ACHN (cell line): ENCODE measurements at places on chromosomes 2 and 18.

GRCh38 chr2:8538931-8539621, 142.8 kb upstream of the ID2 start:
- DNase-seq: no peak

- no peak for DNase-seq
Observed at GRCh38 chr2:30221531-30221930, 9.8 kb upstream of the LBH start.

DNA sequence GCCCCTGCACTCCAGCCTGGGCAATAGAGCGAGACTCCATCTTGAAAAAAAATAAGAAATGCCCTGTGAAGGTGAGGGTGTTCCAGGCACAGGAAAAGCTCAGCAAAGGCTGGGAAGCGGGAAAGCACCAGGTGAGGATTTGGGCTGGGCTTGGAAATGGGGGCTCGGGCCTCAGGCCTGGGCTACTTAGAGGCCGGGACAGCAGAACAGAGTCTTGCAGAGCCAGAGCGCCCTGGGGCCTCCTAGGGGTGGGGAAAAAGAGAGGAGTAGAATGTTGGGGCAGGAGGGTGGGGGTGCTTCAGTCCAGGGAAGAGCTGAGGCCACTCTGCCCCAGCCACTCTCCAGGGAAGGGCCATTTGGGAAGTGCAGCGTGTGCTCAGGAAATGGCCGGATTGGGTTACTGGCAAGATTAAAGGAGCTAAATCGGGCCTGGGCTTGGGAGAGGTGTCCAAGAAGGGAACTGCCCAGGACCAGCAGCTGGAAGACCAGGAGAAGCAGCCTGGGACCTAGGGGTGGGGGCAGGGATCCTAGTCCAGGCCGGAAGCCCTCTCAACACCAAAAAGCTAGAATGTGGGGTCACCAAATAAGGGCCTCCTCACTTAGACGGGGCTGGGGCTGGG, 13.8 kb upstream of the DES start:
- no peak for DNase-seq

- no peak for DNase-seq
Observed at GRCh38 chr2:236101311-236101950, 66.8 kb downstream of the GBX2 start.

GRCh38 chr2:29117636-29118303, 2.6 kb downstream of the CLIP4 start:
- DNase-seq: peak; percentile 95

DNA sequence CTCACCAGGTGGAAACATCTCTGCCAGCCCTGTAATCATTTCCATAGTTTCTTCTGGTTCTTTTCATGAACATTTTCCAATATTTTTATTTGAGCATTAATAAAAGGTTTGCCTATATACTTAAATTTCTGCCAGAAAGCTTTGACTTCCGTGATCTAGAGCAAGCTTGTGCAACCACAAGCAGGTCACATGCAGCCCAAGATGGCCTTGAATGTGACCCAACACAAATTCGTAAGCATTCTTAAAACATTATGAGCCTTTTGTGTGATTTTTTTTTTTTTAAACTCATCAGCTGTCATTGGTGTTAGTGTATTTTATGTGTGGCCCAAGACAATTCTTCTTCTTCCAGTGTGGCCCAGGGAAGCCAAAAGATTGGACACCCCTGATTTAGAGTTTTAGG, 51.6 kb downstream of the NEDD4L start:
- DNase-seq: no peak

DNA sequence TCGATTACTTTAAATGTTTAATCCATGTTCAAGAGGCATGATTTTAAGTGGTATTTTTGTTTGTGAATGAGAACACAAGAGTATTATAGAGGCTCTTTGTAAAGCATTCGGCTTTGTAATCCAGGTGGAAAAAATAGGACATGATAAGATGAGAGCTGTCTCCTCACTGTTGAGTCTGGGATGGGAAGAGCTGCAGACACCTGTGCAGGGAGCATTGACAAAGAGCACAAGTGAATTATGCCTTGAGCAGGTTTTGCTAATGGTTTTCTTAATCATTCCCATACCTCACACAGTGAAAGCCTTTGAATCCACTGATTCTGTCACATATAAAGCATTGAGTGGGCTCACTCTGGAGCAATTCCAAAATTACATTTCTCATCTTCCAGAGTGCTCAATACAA, 9.6 kb downstream of the COL6A3 start:
- no peak for DNase-seq

DNA sequence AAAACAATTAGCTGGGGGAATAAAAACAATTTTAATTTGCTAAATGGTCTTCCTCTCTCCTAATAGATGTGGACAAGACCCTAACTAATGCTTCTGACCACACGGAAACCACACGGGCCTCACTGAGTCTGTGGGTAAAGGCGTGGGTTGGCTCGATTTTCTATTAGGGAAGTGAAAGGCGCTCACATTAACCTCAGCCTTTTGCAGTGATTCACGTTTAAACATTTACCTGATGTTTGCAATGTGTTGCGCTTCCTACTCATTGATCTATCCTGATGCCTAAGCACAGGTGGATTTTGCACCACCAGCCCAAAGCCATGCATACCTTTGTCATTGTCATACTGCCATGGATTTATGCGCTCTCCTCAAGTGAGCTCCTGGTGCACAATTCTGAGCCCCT, 35.6 kb upstream of the NRP2 start:
- no peak for DNase-seq

- no peak for DNase-seq
Observed at GRCh38 chr2:237345891-237346640, 67.9 kb downstream of the COL6A3 start.

DNA sequence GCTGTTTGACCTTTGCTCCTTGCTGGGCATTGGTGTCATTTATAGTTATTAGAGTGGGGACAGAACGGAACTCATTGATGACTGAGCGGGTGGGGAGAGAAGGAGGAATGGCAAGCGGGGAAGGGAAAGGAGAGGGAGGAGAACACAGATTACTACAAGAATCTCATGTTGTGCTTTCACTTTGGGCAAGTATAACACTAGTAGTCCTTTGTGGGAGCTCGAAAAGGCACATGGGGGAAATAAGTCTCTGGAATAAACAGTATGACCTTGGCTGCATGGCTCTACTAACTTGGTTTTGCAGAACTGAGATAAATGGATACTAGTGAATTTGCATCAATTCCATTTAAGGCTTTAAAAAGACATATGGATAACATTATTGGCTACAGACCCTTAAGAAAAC, 161.7 kb upstream of the NABP1 start:
- DNase-seq: no peak

GRCh38 chr2:12605936-12606335, 110.8 kb upstream of the TRIB2 start:
- DNase-seq: no peak

GRCh38 chr2:33531549-33532059, 55.2 kb downstream of the RASGRP3 start:
- DNase-seq: no peak

GRCh38 chr2:96594691-96595152, 43.4 kb downstream of the KANSL3 start:
- no peak for DNase-seq

GRCh38 chr2:103809415-103809814, 1044.5 kb upstream of the POU3F3 start:
- DNase-seq: no peak

DNA sequence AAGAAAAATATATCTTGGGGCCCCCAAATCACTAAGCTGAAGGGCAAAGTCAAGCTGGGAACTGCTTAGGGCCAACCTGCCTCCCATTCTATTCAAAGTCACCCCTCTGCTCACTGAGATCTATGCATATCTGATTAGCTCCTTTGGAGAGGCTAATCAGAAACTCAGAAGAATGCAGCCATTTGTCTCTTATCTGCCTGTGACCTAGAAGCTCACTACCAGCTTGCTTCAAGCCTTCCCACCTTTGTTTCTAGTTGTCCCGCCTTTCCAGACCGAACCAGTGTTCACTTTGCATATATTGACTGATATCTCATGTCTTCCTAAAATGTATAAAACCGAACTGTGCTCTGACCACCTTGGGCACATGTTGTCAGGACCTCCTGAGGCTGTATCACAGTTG, 479.4 kb downstream of the METTL4 start:
- DNase-seq: no peak

GRCh38 chr2:73561422-73561821, 80.8 kb downstream of the NAT8 start:
- no peak for DNase-seq

- peak; percentile 98 for DNase-seq
Observed at GRCh38 chr2:67260343-67261277, 136.5 kb upstream of the ETAA1 start.

GRCh38 chr18:49859725-49860124, 46.4 kb upstream of the ACAA2 start:
- no peak for DNase-seq

- DNase-seq: peak; percentile 87
Observed at GRCh38 chr2:231680992-231681852, 27.1 kb upstream of the PTMA start.
